ENCODE measurements at places on chromosomes 2 and 18.

- no peak for DNase-seq
These were observed 128.1 kb upstream of the NPAS2 start for GRCh38 chr2:100691846-100692245.

DNA sequence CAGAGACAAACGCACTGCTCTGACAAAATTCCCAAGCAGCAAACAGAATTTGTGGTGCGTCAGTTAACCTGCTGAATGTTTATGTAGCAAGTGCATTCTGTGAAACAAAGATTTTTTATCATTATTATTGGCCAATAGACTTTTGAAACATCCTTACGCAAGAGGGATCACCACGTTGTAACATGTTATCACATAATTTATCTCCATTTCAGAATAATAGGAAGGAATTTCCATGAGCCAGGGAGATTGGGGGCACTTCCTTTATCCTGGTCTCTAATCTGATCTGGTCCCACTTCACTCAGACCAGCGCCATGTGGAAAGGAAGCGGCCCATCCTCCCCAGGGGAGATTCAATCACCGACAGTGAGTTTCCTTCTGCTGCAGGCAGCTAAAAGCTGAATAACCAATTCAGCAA lies 166.1 kb downstream of the PID1 start:
- no peak for DNase-seq

GRCh38 chr18:79799619-79800370 lies 2.1 kb downstream of the KCNG2 start:
- no peak for DNase-seq

- DNase-seq, result no peak
These were observed 194.5 kb upstream of the SPOPL start for GRCh38 chr2:138307099-138307498.

DNA sequence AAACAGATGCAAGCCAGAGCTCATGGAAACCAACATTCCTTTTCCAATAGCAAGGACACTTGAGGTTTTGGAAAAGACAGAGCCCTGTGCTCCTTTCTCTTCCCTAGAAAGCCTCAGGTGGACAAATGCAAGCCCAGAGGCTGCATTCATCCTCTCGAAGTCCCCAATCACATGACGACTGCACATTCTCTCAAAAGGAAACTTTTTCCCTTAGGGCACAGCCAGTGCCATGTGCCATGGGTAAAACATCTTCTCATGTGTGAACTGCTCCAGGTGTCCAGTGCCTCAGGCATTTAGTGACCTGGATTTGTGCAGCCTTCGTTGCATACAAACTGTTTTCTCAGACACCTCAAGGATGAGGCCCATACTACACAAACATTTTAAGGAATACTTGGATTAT lies 140.7 kb downstream of the LAMA1 start:
- no peak for DNase-seq

GRCh38 chr2:126788113-126788512 lies 110.6 kb upstream of the TEX51 start:
- DNase-seq, result no peak

- DNase-seq, result no peak
These were observed 2.0 kb upstream of the ECEL1 start for GRCh38 chr2:232489516-232490220.

DNA sequence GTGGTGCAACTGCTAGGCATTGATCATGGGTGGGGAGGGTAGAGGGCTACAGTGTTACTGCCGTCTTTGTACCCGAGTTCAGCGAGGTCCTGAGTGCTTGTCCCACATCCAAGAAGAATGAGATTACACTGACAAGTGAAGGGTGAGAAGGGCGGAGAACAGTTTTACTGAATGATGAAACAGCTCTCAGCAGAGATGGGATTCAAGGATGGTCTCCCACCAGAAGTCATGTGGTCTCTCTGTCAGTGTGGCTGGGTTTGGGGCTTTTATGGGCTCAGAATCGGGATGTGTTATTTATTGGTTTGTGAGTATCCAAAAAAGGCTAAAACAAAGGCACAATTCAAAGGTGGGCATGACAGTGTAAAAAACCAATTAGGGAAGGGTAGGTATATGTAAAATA lies 10.8 kb upstream of the ASB1 start:
- DNase-seq, result no peak

DNA sequence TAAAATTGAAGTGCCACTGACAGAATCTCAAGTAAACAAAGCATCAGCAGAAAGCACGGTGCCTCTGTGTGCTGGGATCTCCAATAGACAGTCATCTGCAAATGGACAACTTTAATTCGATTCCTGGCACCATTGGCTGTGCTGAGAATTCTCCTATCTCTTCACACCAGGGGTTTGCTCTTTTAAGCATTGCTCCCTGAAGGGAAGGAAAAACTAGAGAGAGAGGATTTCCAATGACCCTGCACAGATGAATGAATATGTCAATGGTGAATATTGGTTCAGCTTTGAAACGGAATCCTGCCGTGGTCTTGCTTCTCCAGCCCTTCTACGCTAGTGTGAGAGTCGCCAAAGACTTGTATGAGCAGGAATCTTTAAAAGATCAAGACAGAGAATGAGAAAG lies 97.9 kb downstream of the FIGN start:
- DNase-seq, result no peak

Measured in fibroblast of skin of back (primary cell).